Left forelimb (tissue), 1 donor: ENCODE measurements at places on chromosomes 5 and 9.

GRCh38 chr5:54695198-54695966 is 177.8 kb downstream of the SNX18 start:
- DNase-seq, result no peak

DNA sequence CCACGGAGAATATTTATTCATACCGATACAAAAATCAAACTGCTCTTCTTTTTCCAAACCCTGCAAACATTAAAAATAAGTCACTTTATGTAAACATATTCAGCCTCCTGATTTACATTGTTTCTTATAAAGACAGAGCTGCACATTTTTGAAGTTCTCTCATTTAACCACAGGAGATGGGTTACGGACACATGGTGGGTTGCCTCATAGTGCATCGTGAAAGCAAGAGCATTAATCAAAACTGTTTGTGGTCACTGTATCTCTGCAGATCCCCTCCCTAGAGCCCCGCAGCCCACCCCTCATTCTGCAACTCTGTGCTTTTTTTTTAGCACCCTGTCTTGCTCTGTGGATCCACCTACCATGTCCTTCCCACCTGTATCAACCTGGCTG is 43.3 kb upstream of the EQTN start:
- DNase-seq, result no peak

DNA sequence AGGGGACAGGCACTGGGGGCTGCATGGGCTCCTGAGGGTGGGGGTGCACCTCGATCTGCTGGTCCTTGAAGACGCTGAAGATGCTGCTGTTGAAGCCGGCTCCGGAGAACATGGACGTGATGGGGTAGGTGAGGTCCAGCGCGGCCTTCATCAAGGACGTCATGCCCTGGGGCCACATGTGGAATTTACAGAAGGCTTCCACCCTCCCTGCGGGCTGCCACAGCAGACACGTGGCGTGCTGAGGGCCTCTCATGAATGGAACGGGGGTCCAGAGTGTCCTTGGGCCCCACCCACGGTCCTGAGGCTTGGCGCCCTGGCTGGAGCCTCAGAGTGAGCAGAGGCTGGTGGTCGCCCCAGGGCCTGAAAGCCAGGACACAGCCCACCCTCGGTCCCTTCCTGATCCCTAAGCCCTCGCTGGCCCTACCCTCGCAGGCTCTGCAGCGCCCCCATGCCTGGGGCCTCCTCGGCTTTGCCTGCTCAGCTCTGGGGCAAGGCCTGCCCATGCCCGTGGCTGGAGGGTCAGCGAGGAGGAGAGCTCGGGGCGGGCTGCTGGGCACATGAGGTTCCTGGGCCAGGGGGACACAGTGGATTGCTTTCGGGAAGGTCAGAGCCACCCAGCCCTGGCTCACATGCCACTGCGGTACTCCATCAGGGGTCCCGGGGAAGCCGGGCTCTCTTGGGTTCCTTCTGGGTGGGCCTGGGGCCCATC is 5.3 kb upstream of the NSMF start:
- no peak for DNase-seq

DNA sequence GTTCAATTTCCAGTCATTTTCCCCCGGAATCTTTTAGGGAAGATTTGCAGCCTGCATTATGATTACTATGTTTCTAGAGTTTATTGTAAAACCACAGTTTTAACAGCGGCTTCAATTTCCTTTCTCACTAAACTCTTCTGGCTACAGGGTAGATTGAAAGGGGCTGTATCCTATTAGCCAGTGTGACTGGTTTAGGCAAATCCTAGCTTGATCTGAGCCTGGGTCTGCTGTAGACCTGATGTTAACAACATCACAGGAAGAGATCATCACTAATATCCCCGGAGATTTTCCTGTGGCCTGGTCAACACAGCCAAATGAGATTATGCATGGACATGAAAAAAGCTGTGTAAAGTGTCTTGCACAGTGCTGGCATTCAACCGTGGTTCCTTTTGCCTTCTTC is 33.4 kb downstream of the STOM start:
- DNase-seq, result no peak

DNA sequence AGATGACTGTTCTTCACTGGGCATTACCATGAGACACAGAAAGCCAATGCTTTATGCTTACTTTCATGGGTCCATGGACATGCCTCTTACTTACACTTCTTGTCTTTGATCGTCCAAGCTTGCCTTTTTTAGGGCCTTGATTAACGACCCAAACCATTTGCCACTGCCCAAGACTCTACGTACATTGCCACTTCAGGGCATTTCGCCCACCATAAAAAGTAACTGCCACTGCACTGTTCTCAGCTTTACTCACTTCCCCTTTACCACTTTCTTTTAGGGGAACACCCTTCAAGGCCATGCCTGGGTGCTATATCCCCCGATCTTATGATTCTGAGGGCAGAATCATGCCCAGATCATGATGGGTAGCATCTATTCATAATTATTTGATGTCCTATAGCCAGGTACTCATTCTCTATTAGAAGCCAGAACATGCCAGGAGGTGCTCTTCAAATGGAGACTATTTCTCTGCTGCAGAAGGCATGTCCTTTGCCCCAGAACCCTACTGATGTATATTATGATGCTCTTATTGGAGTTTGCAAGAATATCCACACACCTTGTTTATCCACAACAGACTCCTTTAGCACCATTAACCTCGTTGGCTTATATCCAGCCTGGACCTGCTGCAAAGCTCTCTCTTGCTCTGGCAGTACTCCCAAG is 64.1 kb upstream of the RAD23B start:
- DNase-seq, result no peak

GRCh38 chr5:124245276-124245675 is 501.2 kb downstream of the ZNF608 start:
- no peak for DNase-seq

DNA sequence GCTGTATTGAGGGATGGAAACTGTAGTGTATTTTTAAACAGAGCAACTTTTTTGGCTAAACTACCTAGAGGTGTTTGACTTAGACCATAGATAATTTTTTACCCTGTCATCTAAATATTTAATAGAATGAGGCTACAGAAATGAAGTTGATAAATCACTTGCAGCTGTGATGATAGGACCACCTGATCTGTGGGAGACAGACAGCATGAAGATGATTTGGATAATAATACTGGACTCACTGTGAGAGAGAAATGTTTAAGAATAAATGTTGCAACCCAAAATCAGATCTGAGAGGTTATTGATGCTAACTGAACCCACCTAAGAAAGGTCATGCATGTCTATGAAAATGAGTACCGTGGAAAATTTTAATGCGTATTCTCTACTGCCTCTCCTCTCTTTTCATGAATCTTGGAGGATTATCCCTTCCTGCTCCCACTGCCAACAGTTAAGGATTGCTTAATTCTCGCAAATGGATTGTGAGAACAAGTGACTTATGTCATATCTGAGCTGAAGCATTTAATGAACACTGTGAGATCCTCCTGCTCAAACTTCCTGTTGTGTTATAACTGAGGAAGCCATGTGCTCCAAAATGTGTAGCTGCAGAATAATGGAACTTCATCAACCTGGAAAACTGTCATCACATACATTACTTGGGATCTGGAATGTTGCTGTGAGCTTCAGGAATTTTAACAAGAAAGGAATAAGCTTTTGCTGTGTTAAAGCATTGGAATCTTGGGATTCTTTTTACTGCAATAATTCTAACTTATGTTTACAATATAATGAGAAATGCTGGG is 617.9 kb upstream of the CDH18 start:
- DNase-seq, result no peak

- no peak for DNase-seq
Observed at GRCh38 chr5:66529182-66529581, 67.0 kb upstream of the MAST4 start.

GRCh38 chr5:176180339-176180738 is 57.9 kb upstream of the SIMC1 start:
- DNase-seq, result no peak

DNA sequence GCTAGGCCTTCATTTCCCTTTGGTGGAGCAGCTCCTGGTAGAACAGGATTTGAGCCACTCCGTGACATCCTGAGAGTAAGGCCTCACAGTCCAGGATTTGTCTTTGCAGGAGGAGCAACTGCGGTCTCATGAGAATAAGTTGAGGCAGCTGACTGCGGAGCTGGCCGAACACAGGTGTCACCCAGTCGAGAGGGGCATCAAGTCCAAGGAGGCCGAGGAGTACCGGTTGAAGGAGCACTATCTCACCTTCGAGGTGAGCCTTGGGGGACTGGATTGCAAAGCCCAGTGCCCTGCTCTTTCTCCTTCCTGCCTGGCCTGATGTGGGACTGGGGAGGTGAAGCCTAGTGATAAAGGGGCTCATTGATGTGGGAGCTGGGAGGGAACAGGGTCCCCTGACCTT is 44.3 kb downstream of the PSD2 start:
- no peak for DNase-seq

DNA sequence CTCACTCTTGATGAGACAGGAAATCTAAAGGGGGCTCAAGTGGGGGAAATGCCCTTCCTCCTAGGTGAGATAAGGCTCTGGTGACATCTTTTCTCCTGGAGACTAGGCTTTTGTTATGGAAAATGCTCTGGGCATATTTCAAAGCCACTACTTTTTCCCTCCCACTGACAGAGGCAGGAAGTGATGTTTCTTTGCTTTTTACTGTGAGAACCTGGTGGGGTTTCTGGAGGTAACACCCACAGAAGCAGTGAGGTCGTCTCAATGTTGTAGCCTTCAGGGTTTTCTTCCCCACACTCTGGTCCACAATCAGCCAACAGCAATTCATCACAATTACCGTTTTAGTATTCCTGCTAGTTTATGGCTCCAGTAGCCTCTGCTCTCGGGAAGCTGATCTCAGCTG is 41.4 kb upstream of the FAM240B start:
- no peak for DNase-seq

GRCh38 chr9:4640027-4640426 is 22.1 kb upstream of the PLPP6 start:
- DNase-seq, result no peak

DNA sequence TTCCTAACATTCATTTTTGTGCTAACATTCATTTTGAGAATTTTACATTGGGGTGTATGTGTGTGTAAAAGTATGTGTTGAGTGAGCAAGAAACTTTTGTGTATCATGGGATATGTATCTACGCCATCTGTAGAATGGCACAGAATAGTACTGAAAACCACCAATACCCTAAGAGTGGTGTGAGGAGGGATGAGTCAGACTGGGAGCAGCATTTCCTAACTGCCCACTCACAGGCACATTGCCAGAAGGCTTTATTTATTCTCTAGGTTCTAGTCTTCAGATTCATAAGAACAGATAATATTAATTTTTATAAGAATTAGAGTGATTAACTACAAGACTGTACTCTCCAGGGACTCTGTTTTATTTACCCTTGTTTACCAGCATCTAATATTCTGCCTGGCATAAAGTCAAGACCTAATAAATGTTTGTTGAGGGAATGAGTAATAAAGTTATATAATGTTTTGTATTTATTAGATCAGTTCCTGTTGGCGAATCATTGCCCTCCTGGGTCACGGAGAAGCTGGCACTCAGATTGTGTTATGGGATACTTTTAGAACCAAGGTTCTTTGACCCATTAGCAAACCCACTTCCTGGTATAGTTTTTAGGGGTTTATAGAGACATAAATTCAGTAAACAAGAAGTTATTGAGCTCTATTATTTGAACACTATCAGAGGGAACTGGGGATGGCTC is 159.1 kb upstream of the PPP2R2B start:
- DNase-seq, result no peak

- no peak for DNase-seq
Observed at GRCh38 chr9:32875242-32875641, 91.9 kb downstream of the TMEM215 start.

GRCh38 chr5:158925314-158925713 is 174.4 kb downstream of the EBF1 start:
- no peak for DNase-seq

- no peak for DNase-seq
Observed at GRCh38 chr9:133331641-133332380, 4.2 kb downstream of the SURF6 start.

DNA sequence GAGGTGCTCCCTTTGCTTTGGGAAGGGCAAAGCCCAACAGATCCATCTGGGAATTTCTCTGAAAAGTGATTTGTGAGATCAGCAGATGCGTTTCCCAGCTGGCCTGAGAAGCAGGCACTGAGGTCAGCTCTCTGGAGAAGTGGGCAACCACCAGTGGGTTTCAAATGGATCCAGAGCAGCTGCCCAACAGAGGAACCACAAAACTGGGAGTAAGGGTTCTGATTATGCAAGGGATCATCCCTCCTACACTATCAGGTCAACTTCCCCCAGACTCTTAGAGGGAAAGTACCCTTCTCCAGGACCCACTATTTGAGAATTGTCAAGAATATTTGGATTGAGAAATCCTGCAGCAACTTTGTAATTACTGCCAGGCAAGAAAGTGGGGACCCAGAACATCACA is 21.7 kb downstream of the CCL28 start:
- DNase-seq, result no peak

GRCh38 chr9:129211686-129212085 is 33.6 kb upstream of the IER5L start:
- no peak for DNase-seq

DNA sequence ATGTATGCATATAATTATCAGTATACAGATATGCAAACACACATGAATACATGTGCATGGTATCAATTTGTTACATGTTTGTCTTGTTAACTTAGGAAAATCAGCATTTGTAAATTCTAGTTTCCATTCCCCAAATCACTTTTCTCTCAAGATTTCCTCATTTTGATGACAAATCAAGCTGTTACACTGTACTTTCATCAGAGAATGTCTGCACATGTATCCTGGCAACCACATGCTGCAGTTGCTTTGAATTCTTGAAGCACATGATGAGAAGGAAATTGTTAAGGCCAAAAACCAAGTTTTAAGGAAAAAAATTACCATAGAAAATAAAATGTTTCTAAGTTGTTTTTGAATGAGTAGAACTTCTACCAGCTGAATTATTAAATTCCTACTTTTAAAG is 1834.5 kb downstream of the EFNA5 start:
- DNase-seq, result no peak
